Caki2 (cell line): ENCODE measurements at places on chromosomes 2 and 18.

GRCh38 chr2:144596073-144596871 lies 76.4 kb upstream of the ZEB2 start:
- DNase-seq, result peak; percentile 11

GRCh38 chr2:100923461-100924060 lies 78.5 kb upstream of the RPL31 start:
- no peak for DNase-seq

GRCh38 chr2:167187049-167187727 lies 298.9 kb downstream of the XIRP2 start:
- no peak for DNase-seq

GRCh38 chr2:207311316-207312005 lies 145.7 kb upstream of the KLF7 start:
- peak; percentile 59 for DNase-seq

- peak; percentile 74 for DNase-seq
Measured at GRCh38 chr2:152466041-152466440, 131.1 kb downstream of the FMNL2 start.

- no peak for DNase-seq
Measured at GRCh38 chr2:47494267-47495130, 91.5 kb downstream of the MSH2 start.

DNA sequence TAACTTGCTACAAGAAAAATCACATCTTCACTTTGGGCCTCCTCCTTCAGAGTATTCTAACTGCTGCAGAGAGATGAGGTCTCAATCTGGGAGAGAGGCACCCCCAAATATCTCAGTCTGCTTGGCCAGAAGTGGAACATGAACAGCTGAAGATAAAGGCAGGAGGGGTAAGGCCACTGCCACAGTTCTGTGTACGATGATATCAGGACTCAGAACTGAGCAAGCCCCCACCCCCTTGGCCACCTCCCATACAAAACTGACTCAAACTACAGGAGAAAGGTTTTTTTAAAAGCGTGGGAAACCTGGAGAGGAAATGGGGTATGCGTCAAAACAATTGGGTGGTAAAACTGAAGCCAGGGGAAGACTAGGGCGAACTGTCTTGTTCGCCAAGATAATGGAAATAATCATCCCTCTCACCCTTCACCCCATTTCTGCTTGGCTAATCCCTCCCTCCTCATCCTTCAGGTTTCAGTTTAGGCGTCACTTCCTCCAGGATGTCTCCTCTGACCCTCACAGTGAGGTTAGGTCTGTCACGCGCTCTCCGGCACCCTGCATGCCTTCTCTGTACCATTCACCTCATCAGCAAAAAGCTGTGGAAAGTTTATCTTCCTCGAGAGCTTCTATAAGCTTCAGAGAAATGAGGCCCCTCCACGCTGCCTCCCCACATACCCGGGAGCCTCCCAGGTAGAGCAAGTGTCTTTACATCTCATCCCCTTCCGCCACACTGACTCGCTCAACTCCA lies 64.4 kb downstream of the SFXN5 start:
- DNase-seq, result no peak

DNA sequence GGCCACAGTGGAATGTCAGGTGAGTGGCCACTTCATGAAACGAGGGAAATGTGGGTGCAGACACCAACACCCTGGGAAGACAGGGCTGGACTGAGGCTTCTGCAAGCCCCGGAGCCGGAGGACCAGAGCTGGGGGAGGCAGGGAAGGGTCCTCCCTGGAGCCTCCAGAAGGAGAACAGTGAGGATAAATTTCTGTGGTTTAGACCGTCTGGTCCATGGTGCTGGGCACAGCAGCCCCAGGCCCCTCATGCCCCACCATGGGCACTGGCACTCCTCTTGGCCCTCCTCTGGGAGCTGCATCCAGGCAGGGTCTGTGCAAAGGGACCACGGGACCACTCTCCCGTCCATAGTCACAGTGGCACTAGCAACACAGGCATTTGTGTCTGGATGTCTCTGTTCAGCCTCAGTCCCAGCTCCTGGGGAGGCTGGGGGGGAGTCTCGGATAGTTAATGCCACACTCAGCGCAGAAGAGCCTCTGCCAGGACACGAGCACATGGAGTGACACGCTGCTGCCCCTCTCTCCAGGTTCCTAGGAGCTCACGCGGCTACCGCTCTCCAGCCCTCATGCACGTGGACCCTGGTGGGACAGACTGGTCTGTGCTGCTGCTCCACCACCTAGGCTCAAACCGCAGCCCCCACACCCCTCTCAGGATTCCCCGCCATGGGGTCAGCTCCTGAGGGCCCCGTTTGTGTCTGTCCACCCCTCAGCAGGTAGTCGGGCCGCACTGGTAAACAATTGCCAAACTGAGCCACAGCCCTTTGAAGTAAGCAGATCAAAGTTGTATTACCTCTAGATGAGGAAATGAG lies 305.9 kb upstream of the SALL3 start:
- no peak for DNase-seq

DNA sequence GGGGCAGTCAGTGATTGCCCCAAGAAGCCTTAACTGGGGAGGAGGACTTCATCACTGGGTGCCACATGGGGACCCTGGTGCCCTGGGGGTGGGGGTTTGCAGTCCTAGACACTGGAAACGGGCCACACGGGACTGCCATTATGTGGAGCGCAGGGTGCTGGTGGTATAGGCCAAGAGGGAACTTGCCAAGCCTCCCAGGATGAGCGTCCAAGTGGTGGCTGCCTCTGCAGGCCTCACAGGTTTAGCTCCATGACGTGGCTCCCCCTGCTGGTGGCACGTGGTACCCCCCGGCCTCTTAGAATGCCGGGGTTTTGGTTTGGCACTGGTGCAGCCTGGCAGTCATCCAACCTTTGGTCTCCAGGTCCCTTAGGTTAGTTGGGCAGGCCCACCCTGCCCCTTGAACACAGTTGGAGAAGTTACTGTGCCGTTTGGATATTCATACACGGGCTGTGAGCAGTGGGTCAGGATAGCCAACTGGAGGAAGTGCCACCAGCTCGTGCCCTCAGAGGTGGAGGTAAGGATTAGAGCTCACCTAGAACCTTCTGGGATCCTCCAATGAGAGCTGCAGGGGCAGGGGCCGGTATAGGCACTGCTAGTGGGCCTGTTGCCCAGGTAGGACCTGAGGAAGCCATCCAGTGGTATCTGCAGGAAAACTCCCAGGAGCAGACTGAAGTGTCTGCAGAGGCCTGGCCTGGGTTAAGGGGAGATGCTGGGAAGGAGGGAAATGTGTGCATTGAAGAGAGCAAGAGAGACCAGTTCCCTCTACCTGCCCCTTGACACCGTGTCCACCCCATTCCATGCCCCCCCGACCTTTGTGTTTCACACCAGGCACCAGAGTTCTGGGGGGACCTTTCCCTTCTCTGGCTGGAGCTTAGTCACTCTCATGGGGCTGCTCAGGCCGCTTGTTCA lies 5.7 kb downstream of the PTMA start:
- DNase-seq, result peak; percentile 73

GRCh38 chr2:219284501-219285372 lies 5.6 kb downstream of the DNAJB2 start:
- DNase-seq, result no peak

GRCh38 chr2:190407246-190407661 lies 901 bp upstream of the MFSD6 start:
- DNase-seq, result no peak
